Activated CD4-positive, alpha-beta T cell treated with anti-CD3 and anti-CD28 coated beads, Interleukin-2, amount 10 ng/mL, durations not matched to agents 24 days and 14 days (primary cell): ENCODE measurements at places on chromosomes 6 and 20. TPM values are rescaled to one million over a fixed set of nuclear protein-coding genes. Genes with fewer than 3 reads are reported as not detected.
A peak's percentile ranks its signal among the peaks of the same experiment; 100 is the strongest.

GRCh38 chr20:51220293-51220706 is 197.4 kb upstream of the KCNG1 start:
- peaks cover 30% of the 10 kb centered on the region for H3K27me3 ChIP-seq
- no peak overlapping the region for H3K27ac ChIP-seq
- H3K4me1 ChIP-seq: peaks cover 5% of the 10 kb centered on the region
- DNase-seq: peak; percentile 86
- H3K4me3 ChIP-seq: no peak overlapping the region

The PTCRA gene
- not detected in 2 replicates for total RNA-seq

DNA sequence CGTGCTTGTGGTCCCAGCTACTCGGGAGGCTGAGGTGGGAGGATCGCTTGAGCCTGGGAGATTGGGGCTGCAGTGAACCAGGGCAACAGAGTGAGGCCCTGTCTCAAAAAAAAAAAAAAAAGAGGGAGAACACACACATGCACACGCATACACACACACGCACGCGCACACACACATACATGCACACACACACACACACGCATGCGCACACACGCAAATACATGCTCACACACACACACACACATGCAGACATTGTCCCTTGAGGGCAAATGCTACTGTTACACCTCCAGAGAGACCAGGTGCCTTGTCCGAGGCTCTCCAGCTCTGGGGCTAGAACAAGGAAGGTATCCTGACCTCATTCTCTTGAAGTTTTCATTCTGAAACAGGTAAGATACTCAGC is 64.5 kb downstream of the RAB44 start:
- peaks cover 23% of the 10 kb centered on the region for H3K4me1 ChIP-seq
- no peak overlapping the region for H3K27ac ChIP-seq

DNA sequence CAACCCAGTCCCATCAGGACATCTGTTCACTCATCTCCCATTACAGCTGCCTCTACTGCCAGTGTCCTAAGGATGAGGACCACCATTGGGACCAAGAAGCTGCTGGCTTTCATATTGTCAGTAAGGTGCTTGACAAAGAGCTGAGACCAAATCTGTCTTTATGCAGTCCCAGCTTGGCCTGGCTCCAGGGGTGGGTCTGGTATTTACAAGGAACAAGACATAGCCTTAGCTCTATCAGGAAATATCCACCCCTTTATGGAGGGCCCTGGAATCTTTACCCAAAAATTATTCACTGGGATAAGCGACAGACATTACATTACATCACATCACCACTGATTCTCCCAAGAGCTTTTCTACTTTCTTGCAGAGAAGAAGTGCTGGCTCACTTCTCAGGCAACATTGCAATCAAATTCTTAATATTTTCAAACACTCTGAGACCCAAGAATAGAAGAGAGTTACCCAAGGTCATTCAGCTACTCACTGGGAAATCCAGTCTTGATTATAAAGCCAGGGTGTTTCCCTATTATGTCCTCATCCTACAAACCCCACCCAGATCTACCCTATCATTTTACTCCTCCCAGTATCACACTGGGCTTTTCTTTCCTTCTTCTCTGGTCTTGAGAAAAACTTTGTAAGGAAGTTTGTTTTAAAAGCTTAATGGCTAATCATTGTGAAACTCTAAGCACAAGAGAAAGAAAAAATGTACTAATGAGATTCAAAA is 11.5 kb upstream of the PI3 start:
- H3K4me3 ChIP-seq: no peak overlapping the region
- no peaks in the 10 kb centered on the region for H3K4me1 ChIP-seq
- H3K27me3 ChIP-seq: peaks cover 31% of the 10 kb centered on the region

GRCh38 chr6:158174024-158174423 is 5.9 kb downstream of the GTF2H5 start:
- DNase-seq: no peak
- H3K27me3 ChIP-seq: no peaks in the 10 kb centered on the region
- H3K36me3 ChIP-seq: peaks cover 25% of the 10 kb centered on the region
- H3K27ac ChIP-seq: no peak overlapping the region
- no peak overlapping the region for H3K4me3 ChIP-seq

The NKX2-4 gene
- total RNA-seq: not detected in 2 replicates
